Activated T-cell treated with anti-CD3 and anti-CD28 coated beads, Interleukin-2, amount 50 U/mL, for 72 hours (primary cell): ENCODE measurements at places on chromosomes 2 and 18.
A peak's percentile ranks its signal among the peaks of the same experiment; 100 is the strongest.

GRCh38 chr2:241857041-241857541 is 1.6 kb downstream of the PDCD1 start:
- no peak for DNase-seq

DNA sequence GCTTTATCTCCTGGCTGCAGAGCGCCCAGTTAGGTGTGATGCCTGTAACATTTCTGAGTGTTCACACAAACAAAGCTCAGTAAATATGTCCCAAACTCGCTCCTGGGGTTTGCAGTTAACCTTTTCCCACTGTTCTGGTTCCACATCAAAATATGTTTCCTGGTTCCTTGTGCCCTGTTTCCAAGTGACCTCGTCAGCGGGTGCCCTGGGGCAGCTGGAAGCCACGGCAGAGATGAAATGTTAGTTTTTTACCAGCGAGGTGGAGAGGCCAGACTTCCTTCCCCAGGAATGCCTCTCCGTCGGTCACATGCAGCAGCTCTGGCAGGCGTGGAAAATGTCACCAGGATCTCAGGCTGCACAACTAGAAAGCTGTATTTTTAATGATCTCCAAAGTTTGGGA is 18.2 kb downstream of the NFATC1 start:
- DNase-seq = no peak

DNA sequence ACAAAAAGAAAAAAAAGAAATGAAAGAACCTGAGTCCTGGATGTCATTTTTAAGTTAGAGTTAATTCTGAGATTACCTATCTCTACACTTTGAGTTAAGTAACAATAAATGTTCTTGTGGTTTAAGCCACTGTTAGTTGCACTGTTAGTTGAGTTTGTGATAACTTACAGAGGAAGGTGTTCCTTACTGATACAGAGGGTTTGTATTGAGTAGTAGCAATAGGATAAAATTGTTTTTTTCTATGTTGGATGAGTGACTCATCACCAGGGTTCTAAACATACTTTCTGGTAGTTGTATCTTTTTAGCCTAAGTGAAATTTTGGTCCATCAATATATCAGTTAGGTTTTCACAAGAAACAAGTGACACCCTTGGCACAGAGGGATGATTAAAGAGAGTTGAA is 4.0 kb upstream of the LCLAT1 start:
- DNase-seq = no peak

GRCh38 chr2:32773448-32773808 is 145.6 kb downstream of the TTC27 start:
- no peak for DNase-seq

- DNase-seq = no peak
These were observed 11.1 kb downstream of the COLEC11 start for GRCh38 chr2:3606028-3606369.

GRCh38 chr2:101047774-101048173 is 45.7 kb downstream of the RPL31 start:
- no peak for DNase-seq

- no peak for DNase-seq
These were observed 190.8 kb upstream of the RGPD4 start for GRCh38 chr2:107635883-107636282.

DNA sequence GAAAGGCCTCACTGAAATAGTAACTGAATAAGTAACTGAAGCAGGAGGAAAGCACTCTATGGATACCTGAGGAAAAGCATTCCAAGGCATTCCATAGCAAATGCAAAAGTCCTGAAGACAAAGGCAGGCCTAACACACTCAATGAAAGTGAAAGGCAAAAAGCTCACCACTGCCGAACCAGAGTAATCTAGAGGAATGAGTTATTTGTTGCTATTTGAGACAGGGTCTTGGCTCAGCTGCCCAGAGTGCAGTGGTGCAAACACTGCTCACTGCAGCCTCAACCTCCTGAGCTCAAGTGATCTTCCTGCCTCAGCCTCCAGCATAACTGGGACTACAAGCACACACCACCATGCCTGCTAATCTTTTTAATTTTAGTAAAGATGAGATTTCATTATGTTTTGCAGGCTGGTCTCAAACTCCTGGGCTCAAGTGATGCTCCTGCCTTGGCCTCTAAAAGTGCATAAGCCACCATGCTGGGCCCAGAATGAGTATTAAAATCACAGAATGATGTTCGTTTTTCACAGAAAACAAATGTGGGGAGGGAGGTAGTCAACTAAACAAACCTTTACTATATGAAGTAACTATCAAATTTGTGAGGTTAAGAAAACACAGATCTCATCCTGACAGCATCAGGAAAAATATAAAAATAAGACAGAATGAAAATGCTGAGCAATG is 17.9 kb downstream of the PIAS2 start:
- DNase-seq = no peak

GRCh38 chr18:51498085-51498855 is 300.8 kb upstream of the MEX3C start:
- no peak for DNase-seq

DNA sequence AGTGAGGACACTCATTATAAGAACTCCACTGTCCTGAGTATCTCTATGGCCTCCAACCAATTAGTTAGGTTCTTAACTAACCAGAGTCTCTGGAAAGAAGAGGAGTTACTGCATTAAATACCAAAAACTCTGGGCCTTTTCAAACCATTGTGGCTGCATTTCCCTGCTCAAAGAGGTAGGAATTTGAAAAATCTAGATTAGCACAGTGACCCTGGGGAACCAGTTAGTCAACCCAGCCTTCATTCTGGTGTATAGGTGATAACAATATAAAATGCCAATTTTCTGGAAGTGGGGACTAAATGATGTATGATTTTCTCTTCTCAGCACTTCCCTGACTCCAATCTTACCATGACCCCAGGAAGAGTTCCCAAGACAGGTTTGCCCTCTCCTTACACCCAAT is 287.8 kb upstream of the SETBP1 start:
- no peak for DNase-seq

DNA sequence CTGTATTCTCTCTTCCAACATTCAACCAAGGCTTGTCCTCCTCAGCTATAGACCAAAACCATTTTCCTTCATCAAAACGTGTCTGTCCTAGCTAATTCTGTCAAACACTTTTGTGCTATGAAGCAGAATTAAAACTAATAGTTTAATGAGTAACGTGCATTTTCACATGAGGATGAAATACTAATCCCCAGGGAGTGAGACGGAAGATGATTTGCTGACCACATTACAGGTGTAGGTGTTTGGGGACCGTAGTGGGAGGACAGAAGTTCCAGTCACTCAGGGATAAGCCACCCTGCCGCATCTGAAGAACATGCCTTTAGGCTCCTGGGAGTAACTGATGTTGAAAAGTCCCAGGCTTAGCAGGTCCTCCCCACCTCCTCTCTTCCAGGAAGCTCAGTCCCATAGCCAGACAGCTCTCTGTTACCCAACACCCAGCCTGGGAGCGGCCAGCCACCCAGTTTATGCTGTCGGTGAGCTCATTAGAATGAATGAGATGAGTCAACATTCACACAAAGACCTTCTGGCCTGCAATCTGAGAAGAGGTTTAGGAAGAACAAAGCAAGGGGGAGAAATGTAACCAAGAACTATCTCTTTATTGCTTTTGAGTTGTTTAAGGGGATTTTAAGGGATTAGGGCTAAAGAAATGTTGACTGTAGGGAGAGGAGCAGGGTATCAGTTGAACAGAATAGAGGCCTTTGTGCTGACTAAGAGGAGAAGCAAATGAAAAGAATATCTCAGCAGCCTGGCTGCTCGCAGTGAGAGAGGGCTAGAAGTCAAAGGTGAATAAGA is 122.5 kb downstream of the FOXI3 start:
- DNase-seq = no peak

DNA sequence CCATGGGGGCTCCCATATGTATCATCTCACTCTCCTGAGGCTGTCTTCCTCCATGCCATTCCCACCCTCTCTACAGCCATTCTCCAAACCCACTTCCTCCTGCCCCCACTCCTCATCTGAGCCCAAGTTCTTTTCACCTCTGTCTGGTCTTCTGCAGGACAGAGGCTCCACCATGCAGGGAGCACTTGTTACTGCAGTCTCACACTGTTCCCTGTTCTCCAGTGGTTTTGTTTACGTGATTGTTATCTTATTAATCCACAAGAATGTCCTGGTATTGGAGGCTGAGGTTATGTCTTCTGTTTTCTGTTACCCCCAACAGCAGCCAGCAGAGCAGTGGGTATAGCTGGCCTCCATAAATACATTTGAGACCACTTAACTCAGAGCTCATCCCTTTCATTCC is 51.4 kb downstream of the PAX8 start:
- no peak for DNase-seq

- no peak for DNase-seq
These were observed 158.1 kb downstream of the TANC1 start for GRCh38 chr2:159126432-159127022.

DNA sequence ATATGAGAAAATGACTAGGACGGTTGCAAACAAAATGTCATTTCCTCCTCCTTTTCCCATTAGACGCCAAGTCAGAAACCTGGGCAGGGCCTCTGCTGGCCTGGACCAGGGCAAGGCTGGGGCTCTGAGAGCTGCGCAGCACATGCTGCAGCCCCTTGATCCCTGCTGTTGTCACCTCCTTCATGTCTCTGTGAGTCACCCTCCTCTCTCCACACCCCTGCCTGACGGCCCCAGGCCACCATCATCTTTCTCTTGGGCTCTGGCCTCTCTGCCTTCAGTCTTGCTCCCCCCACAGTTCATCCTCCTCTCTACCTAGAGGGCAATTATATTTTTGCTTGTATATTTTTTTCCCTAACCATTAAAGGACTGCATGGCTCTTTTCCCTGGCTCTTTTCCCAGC is 10.0 kb downstream of the FLACC1 start:
- no peak for DNase-seq

GRCh38 chr2:219178377-219179175 is 501 bp downstream of the RETREG2 start:
- peak; percentile 43 for DNase-seq

DNA sequence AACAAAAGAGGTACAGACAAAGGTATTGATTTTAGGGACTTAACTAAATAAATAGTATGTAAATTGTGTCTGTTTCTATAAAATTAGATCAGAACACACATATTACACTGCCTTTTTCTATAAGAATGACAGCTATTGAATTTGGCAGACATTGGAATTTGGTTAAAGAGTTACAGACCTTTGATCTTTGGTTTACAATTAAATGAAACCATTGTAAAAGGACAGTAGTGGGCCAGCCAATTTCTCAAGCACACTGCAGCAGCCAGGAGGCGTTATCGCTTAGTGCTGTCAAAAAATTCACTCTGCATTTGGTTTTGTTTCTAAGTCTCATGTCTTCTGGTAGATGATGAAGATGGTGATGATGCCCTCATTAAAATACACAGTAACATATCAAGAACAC is 175.9 kb downstream of the NR4A2 start:
- DNase-seq = no peak

DNA sequence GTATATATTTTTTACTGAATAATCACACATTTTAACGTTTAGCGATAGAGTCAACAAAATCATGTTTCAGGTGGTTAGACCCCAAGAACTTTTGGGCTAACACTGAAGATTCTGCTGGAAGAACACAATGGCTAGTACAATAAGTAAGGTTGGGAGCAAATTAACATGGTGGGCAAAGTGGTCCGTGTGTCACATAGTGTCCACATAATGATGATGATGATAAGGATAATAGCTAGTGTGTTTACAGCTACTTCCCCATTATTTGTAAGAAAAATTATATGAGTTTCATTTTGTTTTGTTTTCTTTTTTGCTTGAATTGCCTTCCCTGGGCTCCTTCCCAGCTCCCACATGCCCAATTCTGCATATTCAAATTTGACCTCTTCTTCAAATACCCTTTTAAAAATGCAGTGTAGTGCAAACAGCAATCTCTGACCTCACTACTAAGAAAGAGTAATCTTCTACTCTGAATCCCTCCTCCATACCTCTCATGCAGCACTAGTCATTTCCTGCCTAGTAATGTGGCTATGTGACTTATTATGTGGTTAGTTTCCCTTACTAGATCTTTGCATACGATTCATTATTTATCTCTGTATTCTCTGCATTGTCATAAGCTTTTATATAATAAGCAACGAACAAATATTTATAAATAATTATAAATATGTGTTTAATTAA is 16.9 kb upstream of the VPS54 start:
- DNase-seq = peak; percentile 35

GRCh38 chr18:24999650-25000267 is 352.2 kb downstream of the ZNF521 start:
- no peak for DNase-seq

DNA sequence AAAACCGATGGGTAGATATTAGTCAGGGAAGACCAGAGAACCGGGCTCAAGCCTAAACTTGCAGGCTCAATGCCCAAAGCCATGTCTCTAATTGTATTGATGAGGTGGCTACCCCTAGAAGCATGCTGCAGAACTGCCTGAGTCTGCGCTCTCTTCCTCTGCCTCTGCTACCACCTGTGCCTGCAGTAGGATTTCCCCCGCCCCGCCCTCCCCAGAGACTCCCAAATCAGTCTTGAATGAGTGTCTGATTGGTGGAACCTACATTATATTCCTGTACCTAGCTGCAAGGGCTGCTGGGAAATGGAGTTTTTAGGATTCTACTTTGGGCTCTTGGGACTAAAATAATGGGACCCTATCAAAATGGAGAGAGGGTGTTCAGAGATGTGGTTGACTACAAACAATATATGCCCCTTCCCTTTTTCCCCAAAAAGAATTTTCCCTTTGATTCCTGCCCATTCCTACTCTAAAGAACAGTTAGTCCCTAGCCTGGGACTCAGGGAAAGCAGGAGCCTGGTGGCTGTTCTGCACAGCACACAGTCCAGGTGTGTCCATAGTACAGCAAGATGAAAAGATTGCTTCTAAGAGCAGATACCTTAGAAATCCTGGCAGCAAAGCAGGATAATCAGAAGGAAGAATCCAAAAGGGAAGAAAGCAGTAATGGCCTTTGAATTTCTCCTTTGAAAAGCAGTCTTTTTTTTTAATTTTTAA is 12.5 kb downstream of the GRP start:
- no peak for DNase-seq

DNA sequence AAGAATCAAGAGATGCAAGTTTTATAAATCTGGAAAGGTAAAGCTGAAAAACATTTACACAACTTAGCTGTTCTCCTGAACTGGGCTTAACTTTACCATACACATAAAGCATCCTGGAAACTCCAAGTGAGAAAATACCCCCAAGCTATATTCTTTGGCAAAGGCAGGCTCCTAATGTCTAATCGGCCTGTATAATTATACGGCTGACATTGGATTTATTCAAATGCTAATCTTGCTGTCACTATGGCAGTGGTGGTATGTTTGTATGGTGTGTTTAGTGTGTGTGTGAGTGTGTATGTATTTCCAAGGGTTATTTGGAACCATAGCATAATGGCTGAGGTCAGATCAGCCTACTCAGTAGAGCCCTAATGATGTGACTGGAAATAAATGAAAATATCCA is 1031.8 kb upstream of the ZEB2 start:
- no peak for DNase-seq
